Stomach (tissue), 19 donors: ENCODE measurements at places on chromosomes 11 and 22. TPM values are rescaled to one million over a fixed set of nuclear protein-coding genes. Genes with fewer than 3 reads are reported as not detected.

The GLB1L2 gene
- 17.1 TPM for total RNA-seq

The CRYBA4 gene
- total RNA-seq = not detected

The NCF4 gene
- total RNA-seq = 6.4 TPM

The SCUBE2 gene
- 1.7 TPM for total RNA-seq

The AMOTL1 gene
- total RNA-seq = 43.8 TPM

The OSM gene
- not detected for total RNA-seq

The PHLDB1 gene
- total RNA-seq = 79.3 TPM
